ENCODE measurements at places on chromosomes 1 and 21.

- peak; percentile 89 for DNase-seq
Observed at GRCh38 chr1:203306089-203306964, 1.0 kb downstream of the BTG2 start.

DNA sequence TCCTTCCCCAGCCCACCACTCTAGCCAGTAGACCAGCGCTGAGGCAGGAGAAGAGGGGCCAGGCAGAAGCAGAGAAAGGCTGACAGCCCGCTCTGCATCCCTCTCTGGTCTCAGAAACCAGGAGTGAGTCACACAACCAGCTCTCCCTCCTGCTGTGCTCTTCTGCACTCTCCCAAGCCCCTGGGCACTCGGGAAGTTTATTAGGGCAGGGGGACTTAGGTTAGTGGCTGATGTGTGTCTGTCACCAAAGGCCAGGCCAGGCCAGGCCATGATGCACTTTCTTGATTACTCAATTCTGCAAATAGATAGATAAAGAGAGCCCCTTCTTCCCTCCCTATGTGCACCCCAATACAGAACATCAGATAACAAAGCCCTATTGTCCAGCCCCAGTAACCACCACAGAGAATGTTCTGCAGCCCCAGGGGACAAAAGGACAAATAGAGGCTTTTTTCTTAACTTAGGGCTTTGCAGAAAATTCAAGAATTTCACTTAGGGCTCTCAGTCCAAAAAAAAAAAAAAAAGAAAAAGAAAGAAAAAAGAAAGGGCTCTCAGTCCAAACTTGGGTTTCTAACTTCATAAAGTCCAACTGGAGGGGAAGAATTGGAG, 52.9 kb upstream of the CNTN2 start:
- DNase-seq = no peak

- no peak for DNase-seq
Observed at GRCh38 chr1:82646888-82647287, 846.2 kb downstream of the ADGRL2 start.

- no peak for DNase-seq
Observed at GRCh38 chr1:172770071-172770470, 111.2 kb downstream of the FASLG start.

GRCh38 chr1:19942088-19942487, 18.7 kb upstream of the PLA2G2E start:
- no peak for DNase-seq

DNA sequence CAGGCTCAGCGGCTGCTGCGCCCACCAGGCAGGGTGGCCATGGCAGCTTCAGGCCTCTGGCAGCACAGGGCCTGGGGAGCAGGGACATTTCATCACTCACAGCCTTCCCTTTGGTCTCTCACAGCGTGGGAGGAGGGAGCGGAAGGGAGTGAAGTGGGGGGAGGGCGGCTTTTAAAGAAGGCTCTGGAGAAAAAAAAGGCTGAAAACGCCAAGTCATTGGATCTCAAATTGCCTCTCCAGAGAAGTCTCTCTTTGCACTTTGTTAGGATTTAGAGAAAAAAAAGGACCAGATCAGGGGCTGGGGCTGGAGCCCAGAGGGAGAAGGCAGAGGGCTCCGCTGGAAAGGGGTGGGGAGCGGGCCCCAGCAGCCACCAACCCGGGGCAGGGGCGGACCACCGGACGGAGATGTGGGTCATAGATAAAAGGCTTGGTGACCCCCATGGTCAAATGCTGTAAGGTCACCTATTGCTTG, 209.9 kb downstream of the GRIK3 start:
- no peak for DNase-seq

- no peak for DNase-seq
Observed at GRCh38 chr1:116950517-116951199, 40.9 kb downstream of the PTGFRN start.

- DNase-seq = no peak
Observed at GRCh38 chr1:242605521-242605920, 81.0 kb upstream of the PLD5 start.

DNA sequence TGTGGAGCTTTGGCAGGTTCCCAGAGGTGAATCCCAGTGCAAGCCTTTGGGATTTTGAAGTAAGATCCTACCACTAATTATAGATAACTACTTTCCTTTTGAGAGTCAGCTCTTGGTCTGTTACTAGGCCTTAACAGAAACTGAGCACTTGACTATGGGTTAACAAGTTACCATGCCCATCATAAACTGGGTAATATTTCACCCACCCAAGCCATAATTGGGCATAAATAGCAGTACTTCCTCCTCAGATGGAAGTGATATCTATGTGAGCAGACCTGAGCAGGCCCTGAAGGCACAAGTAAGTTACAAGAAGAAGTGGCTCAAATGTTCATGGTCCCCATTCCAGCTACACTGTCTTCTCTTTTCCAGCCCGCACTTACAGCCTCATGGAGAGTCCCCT, 475.9 kb downstream of the LRRIQ3 start:
- DNase-seq = no peak

GRCh38 chr1:170791941-170792340, 128.0 kb downstream of the PRRX1 start:
- DNase-seq = no peak

DNA sequence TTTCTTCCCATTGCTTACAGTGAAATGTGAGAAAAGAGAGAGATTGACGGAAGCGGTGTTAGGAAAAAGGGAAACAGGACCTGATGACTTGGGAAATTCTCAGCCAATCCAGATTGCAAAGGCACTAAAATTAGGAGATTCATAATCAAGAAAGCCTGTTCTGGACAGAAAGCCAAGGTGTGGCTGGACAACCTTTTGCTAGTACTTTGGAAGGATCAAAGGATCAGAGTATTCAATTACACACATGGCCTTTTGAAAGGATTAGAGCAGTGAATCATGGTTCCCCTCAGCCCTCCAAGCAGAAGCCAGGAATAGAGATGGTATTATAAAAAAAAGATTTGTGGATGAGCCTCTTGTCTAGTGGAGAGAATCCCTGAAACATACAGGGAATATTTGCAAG, 669.8 kb upstream of the ADAMTS5 start:
- no peak for DNase-seq

All from tibial nerve (tissue), 4 donors.